ENCODE measurements at places on chromosomes 11 and 22. TPM values are rescaled to one million over a fixed set of nuclear protein-coding genes. Genes with fewer than 3 reads are reported as not detected.

Gene DNAJB13
- polyA plus RNA-seq: not detected

Gene IL17REL
- not detected for polyA plus RNA-seq

Gene CARD18
- not detected for polyA plus RNA-seq

Gene RBMXL2
- polyA plus RNA-seq: not detected

Gene UBQLNL
- 0.03 TPM for polyA plus RNA-seq

Gene ANAPC15
- polyA plus RNA-seq: 82.7 TPM
